ENCODE measurements at places on chromosomes 16 and 17. TPM values are rescaled to one million over a fixed set of nuclear protein-coding genes. Genes with fewer than 3 reads are reported as not detected.

DNA sequence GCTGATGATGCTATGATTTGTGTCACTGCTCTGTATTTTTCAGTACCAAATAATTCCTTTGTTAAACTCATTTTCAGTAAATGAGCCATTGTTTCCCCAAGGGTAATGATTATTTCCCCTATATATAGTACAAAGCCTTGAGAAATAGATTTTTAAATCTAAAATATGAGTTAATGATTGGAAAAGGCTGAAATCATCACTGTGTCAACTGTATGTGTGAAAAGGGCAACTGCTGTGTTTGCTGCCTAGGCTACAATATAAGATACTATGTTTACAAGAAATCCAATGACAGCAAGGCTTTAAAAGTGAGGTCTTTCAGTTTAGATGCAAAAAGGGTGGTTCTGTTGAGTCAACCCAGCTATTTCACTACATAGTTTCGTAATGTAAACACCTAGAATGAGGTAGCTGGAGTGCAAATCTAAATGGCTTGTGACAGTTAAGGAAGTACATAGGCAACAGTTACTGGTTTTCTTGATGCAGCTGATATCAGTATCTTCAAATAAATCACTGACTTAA is 15.3 kb downstream of the NLK start:
- DNase-seq = no peak

Gene B3GNT9
- 1.0 TPM for total RNA-seq

- DNase-seq = no peak
Observed at GRCh38 chr17:81057079-81057730, 22.3 kb downstream of the BAIAP2 start.

Gene FOXL1
- total RNA-seq = not detected

DNA sequence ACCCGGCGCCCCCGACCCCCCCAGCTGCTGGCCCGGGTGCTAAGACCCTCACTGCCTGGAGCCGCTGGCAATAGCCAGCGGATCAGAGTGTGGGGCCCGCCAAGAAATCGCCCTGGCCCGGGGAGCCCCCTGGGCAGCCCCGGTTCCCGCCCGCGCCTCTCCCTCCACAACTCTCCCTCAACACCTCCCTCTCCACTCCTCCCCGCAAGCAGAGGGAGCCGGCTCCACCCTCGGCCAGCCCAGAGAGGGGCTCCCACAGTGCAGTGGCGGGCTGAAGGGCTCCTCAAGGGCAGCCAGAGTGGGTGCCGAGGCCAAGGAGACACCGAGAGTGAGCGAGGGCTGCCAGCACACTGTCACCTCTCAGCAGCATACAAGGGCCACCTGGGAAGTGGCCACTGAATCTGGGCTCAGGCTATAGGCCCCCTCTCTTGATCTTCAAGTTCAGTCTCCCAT is 385.5 kb downstream of the SEC14L1 start:
- no peak for DNase-seq

Gene SLC25A11
- total RNA-seq = 72.2 TPM

- no peak for DNase-seq
Observed at GRCh38 chr17:67594115-67594880, 123.4 kb upstream of the NOL11 start.

DNA sequence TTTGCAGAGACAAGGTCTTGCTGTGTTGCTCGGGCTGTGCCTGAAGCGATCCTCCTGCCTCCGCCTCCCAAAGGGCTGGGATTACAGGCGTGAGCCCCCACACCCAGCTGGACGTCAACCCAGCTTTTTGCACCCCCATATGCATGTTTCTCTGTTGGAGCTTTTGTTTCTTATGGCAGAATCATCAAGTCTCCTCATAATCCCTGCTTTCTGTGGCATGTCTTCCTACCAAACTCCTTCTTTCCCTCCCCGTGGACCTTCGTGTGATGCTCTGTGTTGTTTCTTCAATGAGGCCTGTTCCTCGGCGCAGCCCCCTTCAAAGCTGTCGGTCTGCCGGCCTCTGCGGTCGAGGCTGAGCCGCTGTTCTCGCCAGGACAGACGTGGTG is 71.6 kb downstream of the METRNL start:
- DNase-seq = no peak

Gene CDK5R1
- 73.9 TPM for total RNA-seq

GRCh38 chr17:67526700-67527099 is 149.6 kb downstream of the PITPNC1 start:
- no peak for DNase-seq

DNA sequence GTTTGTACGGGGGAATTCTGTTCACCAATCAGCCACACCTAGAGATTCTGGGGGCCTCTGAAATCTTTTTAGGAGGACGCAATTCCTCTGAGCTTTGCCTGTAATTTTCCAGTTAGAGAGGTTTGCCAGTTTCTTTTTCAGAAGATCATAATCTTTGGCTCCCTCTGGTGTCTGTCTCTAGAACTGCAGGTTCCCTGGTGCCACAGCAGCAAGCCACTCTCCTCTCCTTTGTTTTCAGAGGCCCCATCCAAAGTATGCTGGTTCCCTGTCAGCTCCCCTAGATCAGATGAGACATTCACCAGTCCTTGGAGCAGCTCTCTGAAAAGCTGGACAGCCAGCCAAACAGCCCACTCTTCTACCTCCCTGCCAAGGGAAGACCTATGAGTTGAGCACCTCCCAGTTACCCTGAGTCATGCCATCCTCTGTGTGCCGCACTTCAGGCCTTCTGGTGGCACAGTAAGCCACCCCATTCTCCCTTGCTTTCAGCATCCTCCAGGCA is 36.1 kb downstream of the RNF112 start:
- DNase-seq = peak; percentile 69

DNA sequence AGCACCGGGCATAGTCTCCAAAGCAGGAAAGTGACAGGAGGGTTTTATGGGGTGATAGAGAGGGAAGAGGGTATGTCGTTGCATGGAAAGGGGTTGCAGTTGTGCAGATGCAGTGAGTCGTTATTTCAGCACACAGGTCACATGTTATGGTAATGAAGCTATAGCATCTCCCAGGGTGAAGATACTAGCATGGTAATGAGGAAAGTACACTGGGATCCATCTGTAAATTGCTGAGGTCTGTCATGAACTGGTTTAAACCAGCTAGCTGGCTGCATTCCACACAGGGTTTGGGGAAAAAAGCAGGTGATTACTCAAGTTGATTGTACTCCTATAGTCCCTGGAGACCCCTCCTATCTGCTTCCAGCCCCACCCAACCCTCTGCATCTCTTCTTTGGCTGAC is 11.7 kb downstream of the COX11 start:
- no peak for DNase-seq

Gene PPP1R1B
- total RNA-seq = not detected

- no peak for DNase-seq
Observed at GRCh38 chr16:75229172-75230031, 10.6 kb downstream of the CTRB1 start.

DNA sequence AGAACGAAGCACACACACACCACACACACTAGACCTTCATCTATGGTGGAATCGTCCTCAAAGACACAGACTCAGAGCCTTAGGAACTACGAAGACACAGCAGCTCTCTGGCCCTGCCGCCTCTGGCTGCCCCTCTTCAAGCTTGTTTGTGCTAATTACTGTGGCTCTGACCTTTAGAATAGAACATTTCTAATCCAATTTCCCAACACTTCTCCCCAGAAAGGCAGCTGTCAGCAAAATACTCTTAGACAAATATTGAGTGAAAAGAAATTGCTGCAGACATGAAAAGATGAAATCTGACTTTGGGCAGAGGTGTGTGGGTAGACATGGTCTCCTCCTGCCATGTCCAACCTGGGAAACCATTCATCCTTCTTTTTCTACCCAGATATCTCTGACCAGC is 152.0 kb upstream of the DNAH9 start:
- no peak for DNase-seq

- DNase-seq = no peak
Observed at GRCh38 chr17:17387017-17387497, 83.9 kb downstream of the NT5M start.

DNA sequence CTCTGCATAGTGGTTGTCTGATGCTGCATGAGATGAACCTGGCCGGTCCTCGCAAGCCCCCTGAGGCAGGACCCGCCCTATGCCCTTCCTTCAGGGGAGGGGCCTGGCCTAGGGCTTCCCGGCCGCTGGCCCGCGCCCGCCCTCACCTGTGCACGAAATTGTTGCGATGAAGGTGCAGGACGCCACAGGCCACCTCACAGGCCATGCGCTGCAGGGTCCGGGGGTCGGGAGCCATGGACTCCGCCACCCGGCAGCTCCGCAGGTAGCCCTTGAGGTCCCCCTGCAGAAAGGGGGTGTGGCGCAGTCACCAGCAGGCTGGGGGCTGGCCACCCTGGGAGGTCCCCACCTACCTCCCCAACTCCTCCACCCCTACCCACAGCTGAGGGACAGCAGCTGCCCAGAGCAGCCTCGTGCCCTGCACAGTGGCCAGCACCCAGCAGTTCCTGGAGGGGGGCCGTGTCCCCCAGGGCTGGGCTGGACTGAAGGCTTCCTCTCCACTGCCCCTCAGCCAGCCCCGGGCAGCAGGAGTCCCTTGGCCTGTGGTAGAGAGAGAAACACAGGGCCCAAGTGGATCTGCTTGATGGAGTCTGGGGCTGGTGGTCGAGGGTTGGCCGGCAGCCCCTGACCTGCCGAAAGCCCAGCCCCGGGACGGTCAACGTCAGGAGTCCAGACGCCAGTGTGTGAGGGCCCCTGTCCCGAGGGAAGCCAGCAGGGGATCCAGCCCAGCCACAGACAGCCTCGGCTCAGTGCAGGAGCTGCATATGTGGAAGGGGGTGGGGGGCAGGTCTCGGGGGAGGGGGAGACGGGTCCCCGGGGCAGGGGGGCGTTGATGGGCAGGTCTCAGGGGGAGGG is 38.8 kb upstream of the PVALEF start:
- DNase-seq = no peak

Gene BOLA2B
- total RNA-seq = 74.6 TPM

- no peak for DNase-seq
Observed at GRCh38 chr17:61058066-61058465, 341.6 kb upstream of the TBX2 start.

Gene RAC3
- 46.0 TPM for total RNA-seq

Data from glutamatergic neuron (in vitro differentiated cells).